CD14-positive monocyte (primary cell): ENCODE measurements at places on chromosomes 3 and 15. TPM values are rescaled to one million over a fixed set of nuclear protein-coding genes. Genes with fewer than 3 reads are reported as not detected.

DNA sequence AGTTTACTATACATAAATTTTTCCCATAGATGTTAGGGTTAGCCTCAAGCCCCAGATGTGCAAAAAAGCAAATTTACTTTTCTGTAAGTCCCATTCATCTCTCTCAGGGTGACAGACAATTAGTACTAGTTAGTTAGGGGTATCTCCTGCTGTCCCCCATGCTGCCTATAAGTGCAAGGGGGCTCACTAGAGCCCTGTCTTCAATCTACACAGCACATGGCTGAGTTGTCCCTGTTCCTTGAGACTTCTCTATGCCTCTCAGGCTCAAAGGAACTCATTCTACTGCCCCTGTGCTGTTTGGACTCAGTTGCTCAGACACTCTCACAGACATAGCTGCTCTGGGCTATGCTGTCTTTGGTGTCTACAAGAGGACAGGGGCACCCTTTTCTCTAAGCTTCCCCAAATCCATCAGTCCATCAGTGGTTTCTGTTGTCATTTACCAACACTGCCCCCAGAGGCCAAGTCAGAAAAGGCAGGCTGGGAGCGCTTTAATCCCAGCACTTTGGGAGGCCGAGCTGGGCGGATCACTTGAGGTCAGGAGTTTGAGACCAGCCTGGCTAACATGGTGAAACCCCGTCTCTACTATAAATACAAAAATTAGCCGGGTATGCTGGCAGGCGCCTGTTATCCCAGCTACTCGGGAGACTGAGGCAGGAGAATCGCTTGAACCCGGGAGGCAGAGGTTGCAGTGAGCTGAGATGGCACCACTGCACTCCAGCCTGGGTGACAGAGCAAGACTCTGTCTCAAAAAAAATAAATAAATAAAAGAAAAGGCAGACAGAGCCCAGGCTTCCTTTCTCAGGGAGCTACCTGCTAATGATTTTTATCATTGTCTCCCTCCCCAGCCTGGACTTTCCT is 31.4 kb upstream of the PRTG start:
- H3K4me1 ChIP-seq = no peaks in the 10 kb centered on the region
- no peak overlapping the region for H3K27ac ChIP-seq
- no peaks in the 10 kb centered on the region for H3K36me3 ChIP-seq
- no peaks in the 10 kb centered on the region for H3K27me3 ChIP-seq
- H3K4me3 ChIP-seq = no peak overlapping the region
- DNase-seq = peak; percentile 7

- peak overlapping the region; percentile 51 for H3K27ac ChIP-seq
- DNase-seq = peak; percentile 20
- H3K27me3 ChIP-seq = no peaks in the 10 kb centered on the region
- peak overlapping the region; percentile 82 for H3K4me3 ChIP-seq
- no peaks in the 10 kb centered on the region for H3K36me3 ChIP-seq
These were observed 725 bp upstream of the SCAMP2 start for GRCh38 chr15:74873756-74874424.

DNA sequence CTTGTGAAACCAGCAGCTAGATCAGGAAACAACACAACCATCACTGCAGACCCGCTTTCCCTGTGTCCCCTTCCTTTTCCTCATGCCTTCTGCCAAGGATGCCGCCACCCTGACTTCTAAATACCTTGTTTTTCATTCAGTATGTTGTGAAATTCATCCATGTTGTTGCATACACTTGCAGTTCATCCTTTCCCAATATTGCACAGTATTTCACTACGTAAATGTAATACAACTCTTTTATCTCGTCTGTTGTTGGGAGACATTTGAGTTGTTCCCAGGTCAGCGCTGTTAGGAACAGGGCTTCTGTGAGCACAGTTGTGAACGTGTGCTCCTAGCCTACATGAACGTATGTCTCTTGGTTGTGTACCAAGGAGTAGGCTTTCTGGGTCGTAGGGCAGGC is 24.2 kb downstream of the TLNRD1 start:
- H3K27me3 ChIP-seq = no peaks in the 10 kb centered on the region
- peaks cover 55% of the 10 kb centered on the region for H3K4me1 ChIP-seq
- peak overlapping the region; percentile 64 for H3K4me3 ChIP-seq
- no peaks in the 10 kb centered on the region for H3K36me3 ChIP-seq
- DNase-seq = peak; percentile 33

DNA sequence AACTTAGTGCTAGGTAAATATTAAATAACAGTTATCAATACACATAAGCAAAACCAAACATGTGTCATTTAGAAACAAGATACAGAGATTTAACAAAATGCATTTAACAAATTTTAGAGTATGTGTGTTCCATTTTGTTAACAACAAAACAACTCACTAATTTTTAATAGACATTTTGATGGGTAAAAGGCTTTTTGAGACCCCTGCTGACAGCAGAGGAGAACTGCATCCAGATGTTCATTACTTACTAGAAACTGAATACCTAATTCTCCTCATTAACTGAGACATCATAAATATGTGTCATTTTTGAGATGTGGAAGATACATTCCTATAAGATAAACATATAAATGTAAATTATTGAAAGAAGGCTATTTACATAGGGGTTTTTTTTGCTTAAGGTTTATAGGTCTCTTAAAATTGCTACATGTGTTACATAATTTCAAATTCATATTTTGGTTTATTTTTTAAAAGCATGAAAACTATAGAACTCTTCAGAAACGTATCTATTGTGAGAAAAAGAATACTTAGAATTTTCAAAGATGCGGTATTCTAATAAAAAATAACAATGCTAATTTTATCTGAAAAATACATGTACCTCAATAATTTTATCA is 1009.8 kb downstream of the TUSC7 start:
- no peak overlapping the region for H3K4me3 ChIP-seq
- H3K27me3 ChIP-seq = no peaks in the 10 kb centered on the region
- no peak for DNase-seq
- peaks cover 20% of the 10 kb centered on the region for H3K4me1 ChIP-seq

Gene IRAK2
- 0.78 TPM for polyA plus RNA-seq

Gene SEMA7A
- polyA plus RNA-seq = 0.15 TPM
